ENCODE measurements at places on chromosomes 5 and 9.

DNA sequence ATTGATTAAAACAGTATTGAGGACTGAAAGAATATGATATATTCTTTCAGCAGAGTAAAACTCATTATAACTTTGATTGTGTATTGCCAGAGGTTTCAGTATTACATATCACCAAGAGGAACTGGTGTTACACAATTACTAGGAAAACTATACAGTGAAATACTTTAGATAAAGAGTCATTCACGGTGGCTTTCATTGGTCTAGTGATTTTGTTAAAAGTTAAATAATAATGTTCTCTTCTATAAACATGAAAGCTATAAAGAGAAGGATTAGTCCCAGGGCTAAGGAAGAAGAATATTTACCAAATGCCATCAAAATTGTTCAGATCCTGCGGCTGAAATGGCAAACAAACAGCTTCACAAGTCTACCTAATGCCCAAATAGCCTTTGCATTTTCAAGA, 306.2 kb downstream of the SEMA5A start:
- DNase-seq, result no peak

- DNase-seq, result no peak
These were observed 66.6 kb downstream of the NPR3 start for GRCh38 chr5:32777733-32778132.

DNA sequence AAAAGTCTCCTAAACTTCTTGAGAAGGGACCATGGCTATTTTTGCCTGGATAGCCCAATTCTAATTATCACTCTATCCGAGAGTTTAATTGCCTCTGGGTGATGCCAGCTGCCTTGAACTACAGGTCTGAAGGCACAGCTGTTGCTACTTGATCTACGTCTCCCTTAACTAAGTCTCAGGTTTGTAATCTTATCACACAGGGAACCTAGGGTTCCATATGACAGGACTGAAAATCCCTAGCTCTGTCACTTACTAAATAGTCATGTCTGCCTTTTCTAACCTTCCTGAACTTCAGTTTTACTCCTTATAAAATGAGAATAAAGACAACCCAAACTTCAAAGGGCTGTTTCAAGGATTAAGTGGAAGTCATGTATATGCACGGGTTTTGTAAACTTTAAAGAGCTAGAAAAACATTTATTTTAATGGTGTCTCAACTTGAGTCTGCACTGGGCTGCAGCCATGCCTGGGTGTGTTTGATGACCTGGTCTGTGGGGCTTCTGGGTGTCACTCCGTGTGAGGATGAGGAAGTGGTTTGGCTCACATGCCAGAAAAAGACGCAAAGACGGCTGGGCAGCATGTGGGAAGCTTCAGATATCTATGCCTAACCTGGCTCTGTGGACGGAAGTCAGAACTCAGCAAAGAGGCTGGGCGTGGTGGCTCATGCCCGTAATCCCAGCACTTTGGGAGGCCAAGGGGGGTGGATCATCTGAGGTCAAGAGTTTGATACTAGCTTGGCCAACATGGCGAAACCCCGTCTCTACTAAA, 129.3 kb upstream of the SLC44A1 start:
- no peak for DNase-seq

GRCh38 chr5:77011498-77011897, 18.7 kb upstream of the AGGF1 start:
- no peak for DNase-seq

DNA sequence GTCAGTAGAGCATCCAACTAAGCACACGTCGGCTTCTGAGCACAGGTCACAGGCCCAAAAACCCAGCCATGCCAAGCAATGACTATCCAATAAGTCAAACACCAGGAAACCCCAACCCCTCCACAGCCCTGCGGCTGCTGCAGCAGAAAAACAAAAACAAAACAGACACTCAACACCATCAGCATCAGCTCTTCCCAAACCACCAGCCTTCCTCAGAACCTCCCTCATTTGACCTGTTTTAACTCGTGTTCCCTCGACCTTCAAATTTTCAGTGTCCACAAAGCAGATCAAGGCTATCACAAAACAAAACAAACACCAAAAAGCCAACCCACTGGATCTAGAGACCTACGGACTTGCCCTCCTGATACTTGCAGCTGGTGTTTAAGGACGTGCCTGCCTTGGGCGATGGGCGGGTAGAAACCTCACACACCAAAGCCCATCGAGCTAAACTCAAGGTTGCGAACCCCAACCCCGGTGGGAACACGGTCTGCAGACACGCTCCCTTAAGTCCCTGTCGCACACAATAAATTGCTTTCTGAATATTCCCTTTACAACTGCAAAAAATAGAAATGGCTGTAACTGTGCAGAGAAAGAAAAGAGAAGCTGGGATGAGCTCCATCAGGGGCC, 247.1 kb upstream of the ANKRD55 start:
- no peak for DNase-seq

GRCh38 chr5:82397741-82398320, 119.7 kb upstream of the RPS23 start:
- no peak for DNase-seq

DNA sequence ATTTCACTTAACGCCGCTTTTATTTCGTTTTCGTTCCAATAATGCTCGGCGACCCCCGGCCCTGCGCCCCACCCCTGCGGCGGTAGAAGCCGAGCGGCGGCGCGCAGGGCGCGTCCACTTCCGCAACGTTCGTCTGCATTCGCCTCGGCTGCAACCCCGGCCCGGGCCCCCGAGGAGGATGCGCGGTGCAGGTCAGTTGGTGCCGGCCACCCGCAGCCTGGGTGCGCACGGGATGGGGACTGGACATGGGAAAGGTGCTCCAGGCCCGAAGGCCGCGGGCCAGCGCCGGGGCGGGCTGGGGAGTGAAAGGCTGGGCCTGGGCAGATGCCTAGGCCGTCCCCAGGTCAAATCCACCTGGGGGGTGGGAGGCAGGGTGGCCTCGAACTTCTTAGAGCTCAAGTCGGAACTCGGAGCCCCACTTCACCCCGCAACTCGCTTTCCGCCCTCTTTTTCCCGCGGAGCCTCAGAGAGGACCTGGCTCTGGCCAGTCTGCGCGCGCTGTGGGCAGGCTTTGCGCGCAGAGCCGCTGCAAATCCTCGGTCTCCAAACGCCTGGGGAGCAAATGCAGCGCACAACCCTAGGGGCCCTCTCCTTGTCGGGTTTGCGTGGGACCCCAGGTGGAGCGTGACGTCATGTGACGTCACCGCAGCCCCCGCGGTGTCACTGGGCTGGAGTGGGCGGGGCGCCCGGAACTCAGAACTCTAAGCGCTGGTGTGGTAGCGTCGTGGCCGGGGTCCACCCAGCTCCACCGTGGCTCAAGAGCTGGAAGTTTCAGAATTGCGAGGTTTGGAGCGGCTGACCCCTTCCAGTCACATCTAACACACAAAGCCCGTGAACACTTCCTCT, 3.3 kb downstream of the TLX3 start:
- DNase-seq, result no peak

- peak; percentile 53 for DNase-seq
These were observed 791 bp downstream of the SLC2A8 start for GRCh38 chr9:127397646-127398274.

DNA sequence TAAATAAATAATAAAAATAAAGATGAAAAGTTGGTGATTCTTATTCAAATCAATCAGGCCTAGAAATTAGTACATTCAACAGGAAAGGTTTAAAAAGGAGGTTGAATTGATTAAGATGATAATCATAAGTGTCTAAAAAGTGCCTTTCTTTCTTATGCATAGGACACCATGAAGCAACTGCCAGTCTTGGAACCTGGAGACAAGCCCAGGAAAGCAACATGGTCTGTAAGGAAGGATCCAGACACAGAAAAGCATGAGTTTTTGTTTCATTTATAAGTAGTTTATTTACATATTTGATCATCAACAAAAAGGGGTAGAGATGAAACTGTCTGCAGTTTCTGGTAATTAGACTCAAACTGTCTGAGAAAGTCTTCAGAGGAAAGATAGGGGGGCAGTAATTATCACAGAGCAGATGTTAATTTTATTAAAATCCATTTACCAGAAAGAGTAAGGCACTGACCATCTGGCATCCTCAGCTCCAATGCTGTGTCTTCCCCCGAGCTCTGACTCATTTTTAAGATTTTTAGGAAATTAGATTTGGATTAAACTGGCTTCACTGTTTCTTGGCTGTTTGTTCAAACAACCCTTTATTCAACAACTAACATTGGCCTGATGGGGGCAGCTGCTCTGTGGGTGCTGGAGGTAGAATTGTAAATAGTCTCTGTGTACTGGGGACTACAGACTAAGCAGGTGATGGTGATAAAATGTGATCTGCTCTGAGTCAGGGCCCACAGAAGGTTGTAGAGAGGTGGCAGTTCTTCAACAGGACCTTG, 2.7 kb downstream of the RABEPK start:
- no peak for DNase-seq

DNA sequence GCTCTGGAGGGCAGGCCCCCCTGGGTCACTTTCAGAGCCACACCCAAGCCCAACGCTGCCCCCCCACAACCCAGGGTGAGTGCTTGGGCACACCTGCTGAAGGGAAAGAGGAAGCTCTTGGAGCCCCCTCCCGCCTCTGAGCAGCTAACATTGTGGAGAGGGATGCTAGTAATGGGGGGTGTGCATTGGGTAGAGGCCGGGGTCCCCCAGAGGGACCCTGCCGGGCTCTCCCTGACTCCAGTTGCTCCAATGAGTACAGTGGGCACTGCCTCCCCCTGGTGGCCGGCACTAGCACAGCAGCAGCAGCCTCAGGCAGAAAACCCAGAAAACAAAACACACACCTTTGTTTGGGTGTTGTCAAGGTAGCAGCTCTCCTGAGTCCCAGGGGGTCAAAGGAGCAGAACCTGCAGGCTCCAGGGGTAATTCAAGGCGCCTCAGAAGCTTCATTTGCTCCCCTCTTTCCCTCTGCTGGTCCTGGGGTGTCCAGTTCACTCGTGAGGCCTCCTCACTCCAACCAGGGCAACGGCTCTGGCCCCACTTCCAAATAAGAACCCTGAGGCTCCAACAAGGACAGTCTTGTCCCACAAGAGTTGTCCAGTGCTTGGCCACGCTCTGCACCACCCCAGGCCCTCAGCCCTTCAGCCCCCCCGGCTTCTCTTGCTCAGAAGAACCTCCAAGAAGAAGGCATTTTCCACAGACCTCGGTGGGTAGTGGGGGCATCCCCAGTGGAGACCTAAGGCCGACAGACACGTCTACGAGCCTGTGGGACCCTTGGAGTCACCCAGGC, 16.1 kb downstream of the GBGT1 start:
- peak; percentile 79 for DNase-seq

- DNase-seq, result no peak
These were observed 1.6 kb upstream of the PRRC1 start for GRCh38 chr5:127515693-127516440.

GRCh38 chr5:141799507-141800167, 78.6 kb downstream of the PCDH1 start:
- no peak for DNase-seq

- DNase-seq, result no peak
These were observed 97.4 kb downstream of the PARP8 start for GRCh38 chr5:50763846-50764245.

DNA sequence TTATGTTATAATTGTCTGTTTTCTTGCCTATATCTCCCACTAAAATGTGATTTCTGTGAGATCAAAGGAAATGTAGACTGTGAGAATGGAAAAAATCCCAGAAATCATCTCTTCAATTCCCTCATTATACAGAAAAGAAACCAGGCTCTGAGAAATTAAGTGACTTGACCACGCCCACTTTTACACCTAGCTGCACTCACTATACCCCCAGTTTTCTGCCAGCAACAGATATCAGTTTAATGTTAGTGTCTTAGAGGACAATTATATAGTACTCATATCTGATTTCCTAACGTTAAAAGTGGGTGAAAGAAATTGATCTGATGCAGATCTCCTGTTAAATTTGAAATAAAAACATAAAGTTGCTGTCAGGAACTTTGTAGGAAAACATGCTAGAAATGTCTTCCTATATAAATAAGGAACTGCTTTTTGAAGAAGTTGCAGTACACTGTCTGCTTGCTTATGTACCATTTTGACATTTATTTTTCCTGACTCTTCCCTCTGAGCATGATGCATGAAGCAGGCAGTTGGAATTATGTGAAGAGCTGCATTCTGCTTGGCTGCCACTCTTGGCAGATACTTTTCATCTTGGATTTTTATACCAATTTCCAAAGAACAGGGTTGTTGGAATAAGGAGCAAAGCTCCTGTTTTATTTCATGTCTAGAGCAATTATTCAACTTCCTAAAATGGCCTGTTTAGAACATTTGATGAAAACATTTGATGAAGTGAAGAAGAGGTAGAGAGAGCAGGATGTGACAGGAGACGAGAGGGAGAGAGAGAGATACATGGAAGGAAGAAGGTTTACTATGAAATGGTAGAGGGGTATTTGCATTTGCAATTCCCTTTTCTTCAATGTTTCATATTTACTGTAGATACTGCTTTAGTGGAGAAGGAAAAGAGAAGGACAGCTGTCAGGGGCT, 57.3 kb upstream of the RICTOR start:
- DNase-seq, result no peak

DNA sequence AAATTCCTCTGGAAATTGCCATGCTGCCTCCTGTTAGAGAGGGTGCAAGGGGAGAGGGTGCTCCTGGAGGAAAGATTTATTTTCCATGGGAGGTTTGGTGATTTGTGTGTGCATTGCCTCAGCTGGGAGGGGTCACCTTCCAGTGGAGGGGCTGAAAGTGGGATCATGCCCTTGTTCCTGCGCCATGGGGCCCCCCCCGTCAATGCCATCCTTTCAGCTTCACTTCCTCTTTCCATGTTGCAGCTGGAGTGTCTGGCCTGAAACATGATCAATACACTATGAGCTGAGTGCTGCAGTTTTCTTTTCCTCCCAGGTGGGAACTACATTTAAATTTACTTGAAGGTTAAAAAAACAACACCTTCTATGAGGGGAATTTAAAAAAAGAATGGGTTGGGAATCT, 176.8 kb downstream of the MELK start:
- no peak for DNase-seq

- no peak for DNase-seq
These were observed 8.4 kb downstream of the RPS14 start for GRCh38 chr5:150440948-150441812.

- DNase-seq, result no peak
These were observed 1989.3 kb upstream of the WWC1 start for GRCh38 chr5:166302166-166302565.

All from progenitor cell of endocrine pancreas (in vitro differentiated cells).